H4 (cell line): ENCODE measurements at places on chromosomes 1 and 21.

DNA sequence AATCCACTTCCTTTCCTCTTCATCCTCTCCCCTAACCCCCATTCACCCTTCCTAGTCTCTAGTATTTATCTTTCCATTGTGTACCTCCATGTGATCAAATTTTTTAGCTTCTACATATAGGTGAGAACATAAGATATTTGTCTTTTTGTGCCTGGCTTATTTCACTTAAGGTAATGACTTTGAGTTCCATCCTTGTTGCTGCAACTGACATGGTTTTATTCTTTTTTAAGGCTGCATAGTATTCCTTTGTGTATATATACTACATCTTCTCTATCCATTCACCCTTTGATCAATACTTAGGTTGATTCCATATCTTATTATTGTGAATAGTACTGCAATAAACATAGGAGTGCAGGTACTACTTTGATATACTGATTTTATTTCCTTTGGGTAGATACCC, 128.7 kb downstream of the PCBP3 start:
- no peak for DNase-seq

DNA sequence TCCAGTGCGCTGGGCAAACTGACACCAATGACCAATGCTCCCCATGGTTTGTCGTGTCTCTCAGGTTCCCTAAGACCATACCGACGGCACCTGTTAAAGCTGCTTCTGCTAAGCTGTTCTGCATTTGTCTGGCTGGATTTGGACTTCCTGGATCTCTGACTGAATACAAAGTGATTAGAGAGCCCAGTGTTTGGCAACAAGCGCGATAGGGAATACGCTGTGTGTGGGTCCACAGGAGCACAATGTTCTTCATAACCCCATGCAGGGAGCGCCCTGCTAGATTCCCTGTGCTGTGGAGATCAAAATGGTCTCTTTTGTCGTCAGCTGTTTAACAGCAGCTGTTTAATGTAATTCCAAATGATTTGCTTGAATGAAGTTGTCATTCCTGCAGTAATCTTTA, 26.0 kb upstream of the ESRRG start:
- no peak for DNase-seq

DNA sequence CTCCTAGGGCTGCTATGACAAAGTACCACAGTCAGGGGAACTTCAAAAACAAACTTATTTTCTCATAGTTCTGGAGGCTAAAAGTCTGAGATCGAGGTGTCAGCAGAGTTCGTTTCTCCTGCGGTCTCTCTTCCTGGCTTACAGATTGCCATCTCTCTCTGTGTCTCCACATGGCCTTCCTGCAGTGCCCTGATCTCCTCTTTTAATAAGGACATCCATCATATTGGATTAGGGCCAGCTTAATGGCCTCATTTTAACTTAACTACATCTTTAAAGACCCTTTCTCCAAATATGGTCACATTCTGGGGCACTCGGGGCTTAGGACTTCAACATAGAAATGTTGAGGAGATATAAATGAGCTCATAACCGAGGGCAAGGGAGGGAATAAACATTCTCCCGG, 12.2 kb downstream of the C1orf74 start:
- no peak for DNase-seq

DNA sequence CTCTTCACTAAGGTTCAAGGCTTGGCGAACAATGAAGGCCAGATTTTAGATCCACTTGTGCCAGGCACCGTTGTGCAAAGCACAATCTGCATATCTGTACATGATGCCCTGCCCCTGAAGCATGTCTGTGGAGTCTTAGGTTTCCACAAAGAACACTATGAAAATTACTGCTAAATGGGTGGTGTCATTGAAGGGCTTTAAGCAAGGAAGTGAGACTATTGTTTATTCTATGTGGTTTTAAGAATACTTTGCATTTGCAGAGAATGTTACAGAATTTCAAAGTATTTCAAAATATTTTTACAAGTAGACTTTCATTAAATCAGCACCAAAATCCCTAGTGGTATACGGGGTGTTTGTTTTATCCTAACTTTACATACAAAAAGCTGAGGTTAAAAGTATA, 8.8 kb downstream of the TSEN15 start:
- peak; percentile 79 for DNase-seq

DNA sequence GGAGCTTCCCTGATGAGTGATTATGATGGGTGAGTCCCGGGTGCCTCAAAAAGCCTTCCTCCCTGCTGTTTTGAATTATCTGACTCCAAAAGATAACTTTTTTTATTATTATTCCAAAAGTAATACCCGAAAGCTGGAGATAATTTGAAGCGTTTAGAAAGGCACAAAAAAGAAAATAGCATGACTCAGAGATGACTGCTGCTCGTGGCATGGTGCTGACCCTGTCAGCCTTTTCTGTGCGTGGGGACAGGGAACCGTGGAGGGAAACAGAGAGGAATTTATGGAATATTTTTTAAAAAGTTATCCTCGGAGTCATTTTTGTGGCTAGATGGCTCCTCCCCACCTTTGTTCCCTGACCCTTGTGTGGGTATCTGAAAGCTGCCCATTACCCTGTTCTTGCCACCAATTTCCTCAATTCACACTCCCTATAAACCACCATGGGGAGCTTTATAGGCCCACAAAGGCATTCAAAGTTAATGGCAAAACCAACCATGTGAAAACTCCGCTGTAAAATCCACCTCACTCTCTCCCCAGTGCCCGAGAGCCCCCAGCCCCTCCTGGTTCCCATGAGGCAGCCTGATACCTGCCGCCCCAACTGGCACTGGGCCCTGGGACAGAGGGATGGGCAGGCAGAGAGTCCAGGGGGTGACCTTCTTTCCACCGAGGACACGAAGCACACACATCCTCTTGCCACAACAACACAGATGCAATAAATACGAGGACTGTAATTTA, 37.5 kb downstream of the IGSF21 start:
- DNase-seq = no peak

DNA sequence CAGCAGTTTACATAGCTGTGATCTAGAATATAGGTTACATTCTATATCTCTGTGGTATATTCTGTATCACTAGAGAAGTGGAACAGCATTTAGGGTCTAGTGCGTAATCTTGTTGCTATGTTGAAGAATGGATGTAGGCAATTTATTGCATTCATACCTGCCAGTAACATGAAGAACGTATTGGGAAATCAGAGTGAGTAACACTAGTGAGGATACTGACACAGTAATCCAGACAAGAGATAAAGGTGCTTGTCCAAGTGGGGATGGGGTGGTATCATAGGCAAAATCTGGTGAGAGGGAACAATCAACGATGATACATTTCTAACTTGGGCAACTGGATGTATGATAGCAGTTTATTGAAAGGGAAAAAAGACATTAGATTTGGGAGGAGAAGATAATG, 9.8 kb downstream of the PPP2R5A start:
- DNase-seq = no peak

DNA sequence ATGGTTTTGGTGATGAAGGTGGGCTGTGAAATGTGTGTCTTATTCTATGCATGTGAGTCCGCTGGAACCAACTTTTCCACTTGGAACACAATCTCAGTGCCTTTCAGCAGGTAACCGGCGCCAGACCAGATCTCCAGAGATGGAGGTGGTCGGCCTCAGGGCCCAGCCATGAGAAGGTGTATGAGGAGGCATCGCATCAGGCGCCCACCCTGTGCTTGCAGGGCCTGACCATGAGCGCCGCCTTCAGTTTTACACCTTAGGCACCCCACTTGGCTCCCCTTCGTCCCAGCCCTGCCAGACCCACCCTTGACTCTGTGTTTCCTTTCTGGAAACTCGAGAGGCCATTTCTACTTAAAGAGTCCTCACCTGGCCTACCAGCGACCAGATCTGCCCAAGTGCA, 48.6 kb upstream of the ATF3 start:
- DNase-seq = no peak
